ENCODE measurements at places on chromosomes 16 and 17. TPM values are rescaled to one million over a fixed set of nuclear protein-coding genes. Genes with fewer than 3 reads are reported as not detected.

DNA sequence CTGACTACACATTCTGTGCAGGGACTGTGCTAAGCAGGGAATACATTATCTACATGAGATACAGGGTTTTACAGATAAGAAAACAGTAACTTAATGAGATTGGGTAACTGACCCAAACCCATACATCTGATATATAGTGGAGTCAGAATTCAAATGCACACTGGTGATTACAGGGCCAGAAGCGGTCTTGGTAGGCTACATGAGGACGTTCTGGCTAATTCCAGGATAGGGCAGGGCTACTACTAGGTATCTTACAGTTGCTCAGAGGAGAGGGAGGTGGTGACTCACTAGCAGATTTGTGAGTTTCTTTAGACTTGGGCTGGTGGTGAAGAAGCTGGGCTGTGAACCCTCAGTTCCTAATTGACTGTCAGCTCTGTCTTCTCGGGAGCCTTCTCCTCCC lies 21.4 kb downstream of the TRIM16 start:
- no peak overlapping the region for H3K4me3 ChIP-seq
- H3K27ac ChIP-seq, result no peak overlapping the region
- peaks cover 5% of the 10 kb centered on the region for H3K4me1 ChIP-seq

DNA sequence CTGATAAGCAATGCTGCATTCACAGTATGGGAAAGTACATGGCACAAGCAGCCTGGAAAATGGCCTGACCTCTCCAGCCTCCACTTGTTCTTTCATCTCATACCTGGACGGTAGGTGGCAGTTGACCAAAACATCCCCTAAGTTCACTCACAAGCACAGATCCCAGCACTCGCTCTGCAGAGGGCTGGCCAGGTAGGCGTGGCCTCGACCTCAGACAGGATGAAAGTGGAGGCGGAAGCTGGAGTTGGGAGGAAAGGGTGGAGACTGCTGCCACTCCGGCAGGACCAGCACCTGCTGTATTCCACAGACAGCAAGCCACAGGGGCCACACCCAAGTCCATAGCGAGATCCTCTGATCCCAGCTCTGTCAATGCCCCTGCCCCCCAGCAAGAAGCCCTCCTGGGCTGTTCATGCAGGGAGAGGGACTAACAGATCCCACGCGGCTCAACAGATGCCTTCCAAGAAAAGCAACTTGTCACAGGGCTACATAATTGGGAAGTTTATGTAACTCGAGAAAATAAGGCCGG lies 31.3 kb downstream of the ZCCHC14 start:
- H3K27ac ChIP-seq, result peak overlapping the region; percentile 67
- H3K4me3 ChIP-seq, result no peak overlapping the region

DNA sequence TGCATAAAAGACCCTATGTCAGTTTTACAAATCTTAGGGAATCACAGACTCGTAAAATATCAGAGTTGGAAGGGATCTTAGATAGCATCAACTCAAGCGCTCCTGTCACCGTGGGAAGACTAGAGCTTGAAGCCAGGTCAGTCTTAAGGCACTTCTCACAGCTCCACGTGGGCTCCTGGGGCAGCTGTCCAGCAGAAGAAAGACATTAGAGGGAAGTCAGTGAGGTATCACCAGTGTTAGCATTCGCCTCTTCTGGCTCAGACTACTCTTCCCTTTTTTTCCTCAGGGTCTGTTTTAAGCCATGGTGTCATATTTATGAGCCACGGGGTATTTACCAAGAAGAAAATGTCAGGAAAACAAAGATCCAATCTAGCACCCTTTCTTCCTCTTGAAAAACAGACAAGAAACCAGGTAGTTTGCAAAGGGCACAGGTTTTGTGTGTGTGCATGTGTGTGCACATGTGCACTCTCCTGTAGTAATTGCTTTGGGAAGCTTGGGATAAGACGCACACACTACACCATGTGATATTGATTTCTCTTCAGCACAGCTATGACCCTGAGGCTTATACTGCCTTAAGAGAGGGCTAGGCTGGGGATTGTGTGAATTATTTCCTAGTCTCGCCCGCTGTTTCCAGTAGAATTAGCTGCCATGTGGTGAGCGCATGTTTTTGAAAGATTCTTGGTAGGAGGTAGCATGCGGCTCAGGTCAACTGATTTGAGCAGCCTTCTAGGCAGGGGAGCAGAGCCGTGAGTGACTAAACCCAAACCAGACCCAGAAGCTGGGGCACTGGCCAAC lies 61.0 kb upstream of the ELAC2 start:
- no peaks in the 10 kb centered on the region for H3K4me1 ChIP-seq
- DNase-seq, result no peak
- H3K27me3 ChIP-seq, result no peaks in the 10 kb centered on the region
- H3K36me3 ChIP-seq, result no peaks in the 10 kb centered on the region
- no peak overlapping the region for H3K27ac ChIP-seq

The ANKS4B gene
- total RNA-seq, result not detected

The OR2C1 gene
- 0.35 TPM for total RNA-seq

GRCh38 chr17:4600563-4600962 lies 16.2 kb downstream of the SMTNL2 start:
- H3K27me3 ChIP-seq, result no peaks in the 10 kb centered on the region
- no peak for DNase-seq
- peaks cover 17% of the 10 kb centered on the region for H3K4me1 ChIP-seq
- H3K36me3 ChIP-seq, result no peaks in the 10 kb centered on the region
- no peak overlapping the region for H3K4me3 ChIP-seq

DNA sequence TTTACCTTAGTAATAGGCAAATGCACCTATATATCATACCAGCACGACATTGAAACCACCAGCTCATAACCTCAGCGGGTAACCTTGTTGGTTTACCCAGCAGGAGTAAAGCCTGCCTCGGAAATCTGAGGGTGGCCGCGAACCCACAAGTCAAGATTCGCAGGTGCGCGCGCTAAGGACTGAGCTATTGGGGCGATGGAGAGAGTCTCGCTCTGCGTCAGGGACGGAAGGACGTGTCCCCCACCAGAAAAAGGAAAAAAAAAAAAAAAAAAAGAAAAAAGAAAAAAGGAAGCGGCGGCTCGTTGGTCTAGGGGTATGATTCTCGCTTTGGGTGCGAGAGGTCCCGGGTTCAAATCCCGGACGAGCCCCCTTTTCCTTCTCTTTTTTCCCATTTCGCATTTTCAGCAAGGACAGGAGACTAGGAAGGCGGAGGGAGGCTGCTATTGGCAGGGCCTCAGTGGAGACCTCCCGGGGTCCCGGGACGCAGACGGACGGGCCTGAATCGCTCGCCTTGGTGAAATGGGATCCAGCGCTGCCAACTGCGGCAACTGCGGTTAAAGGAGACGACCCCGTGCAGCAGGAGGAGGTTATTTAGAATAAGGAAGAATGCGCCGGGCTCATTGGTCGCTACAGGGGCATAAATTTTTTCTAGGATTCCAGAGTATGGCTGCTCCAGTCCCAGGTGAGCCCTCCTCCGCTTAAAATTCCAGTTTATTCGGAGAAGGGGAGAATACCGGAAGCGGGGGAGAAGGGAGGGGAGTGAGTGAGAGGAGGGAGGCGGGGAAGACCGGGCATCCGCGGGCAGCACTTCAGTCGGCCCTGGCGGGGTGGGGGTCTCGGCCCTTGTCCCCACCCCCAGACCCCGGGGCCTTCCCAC lies at the start of gene OR1F1:
Gene OR1F1, plus strand, starts transcription at position 407 of the 877 bp plus-strand sequence.
- H3K27me3 ChIP-seq, result peaks cover 96% of the 10 kb centered on the region
- no peak within 1 kb of the TSS for H3K27ac ChIP-seq
- no peaks in the 10 kb centered on the region for H3K36me3 ChIP-seq
